HFF-Myc (cell line): ENCODE measurements at places on chromosomes 6 and 20.

- no peak for DNase-seq
Observed at GRCh38 chr20:40922865-40923264, 105.8 kb upstream of the TOP1 start.

- DNase-seq: no peak
Observed at GRCh38 chr20:44309763-44310663, 989 bp downstream of the FITM2 start.

DNA sequence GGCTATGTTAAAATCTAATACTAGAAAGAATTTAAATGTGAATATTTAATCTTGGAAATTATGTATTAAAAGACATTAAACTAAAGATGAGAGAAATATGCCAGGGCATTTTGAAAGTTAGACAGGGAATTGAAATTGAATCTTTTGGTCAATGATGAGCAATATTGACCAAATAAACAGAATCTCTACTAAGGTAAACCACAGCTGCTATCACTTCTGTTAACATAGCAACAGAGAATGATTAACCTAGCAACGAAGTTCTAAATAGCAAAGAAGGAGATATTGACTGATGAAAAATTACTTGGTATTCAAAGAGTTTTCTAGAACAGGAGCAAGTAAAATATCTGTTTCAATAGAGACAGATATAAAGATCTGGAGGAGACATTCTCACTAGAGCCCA lies 45.2 kb upstream of the RSPO3 start:
- DNase-seq: no peak

GRCh38 chr6:157323255-157323965 lies at the start of gene TMEM242:
Gene TMEM242 (minus strand): TSS chr6:157323519. CDS start chr6:157323499, 20 bp downstream.
- peak; percentile 79 for DNase-seq

DNA sequence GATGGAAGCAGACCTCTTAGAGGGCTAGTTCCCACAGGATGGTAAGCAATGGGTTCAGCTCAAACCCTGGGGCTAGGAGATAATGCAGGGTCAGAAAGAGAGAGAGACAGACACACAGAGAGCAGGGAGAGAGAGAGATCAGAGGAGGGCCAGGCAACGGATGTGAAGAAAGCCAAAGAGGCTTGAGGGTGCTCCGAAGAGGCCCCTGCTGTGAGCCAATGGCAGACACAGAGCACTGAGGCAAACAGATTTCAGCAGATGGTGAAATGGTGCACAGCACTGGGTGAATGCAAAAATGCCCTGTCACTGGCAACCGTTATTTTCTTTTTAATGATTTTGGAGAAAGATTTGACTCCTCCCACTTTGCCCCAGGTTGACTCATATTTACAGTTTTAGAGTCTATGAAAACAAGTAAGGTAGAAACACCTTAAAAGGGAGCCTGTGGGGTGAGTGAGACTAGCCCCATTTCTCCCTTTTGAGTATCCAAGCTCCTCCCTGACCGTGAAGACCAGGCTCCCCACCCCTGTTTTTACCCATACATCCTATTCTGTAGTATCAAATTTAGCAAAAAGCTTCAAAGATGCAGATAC lies 840 bp downstream of the DEFB132 start:
- no peak for DNase-seq

DNA sequence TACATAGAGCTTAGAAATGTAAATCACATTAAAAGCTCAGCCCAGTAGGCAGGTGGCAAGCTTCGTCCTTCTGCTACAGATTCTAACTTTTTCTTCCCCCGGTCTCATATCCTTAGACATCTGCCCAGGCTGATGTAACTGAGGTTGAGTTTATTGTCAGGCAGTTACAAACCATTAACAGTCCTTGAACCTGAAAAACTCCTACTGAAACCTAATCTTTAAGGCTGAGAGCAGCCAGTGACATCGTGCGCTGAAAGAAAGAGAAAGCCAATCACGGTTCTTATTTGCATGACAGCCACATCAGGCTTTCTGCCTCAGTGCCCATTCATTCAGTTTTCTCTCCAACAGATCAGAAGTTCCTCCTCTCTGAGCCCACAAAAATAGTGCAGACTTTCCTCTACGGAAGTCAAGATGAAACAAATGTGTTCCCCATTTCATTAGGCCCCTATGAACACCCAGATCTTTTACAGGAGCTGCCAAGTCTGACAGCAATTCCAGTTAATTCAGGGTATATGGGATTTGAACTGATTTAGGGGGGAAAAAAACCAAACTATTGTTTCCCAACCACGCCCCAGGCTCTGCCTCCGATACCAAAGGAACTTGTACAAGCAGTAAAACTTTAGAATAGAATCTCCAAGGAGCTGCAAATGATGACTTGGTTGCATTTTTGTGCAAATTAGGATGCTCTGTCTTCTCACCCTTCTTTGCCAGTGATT lies at the start of gene NHSL1:
Gene NHSL1, minus strand, starts transcription at position 192 of the 716 bp plus-strand sequence. CDS start 204 bp downstream, outside the sequence.
- no peak for DNase-seq

- DNase-seq: no peak
Observed at GRCh38 chr6:24323632-24324337, 34.1 kb downstream of the DCDC2 start.

GRCh38 chr20:47694021-47694818 lies 91.1 kb downstream of the SULF2 start:
- DNase-seq: no peak

- no peak for DNase-seq
Observed at GRCh38 chr6:72677740-72678139, 55.9 kb downstream of the KCNQ5 start.

- no peak for DNase-seq
Observed at GRCh38 chr6:73951183-73951582, 255.2 kb downstream of the CD109 start.

GRCh38 chr6:121356575-121356974 lies 22.3 kb upstream of the TBC1D32 start:
- no peak for DNase-seq

DNA sequence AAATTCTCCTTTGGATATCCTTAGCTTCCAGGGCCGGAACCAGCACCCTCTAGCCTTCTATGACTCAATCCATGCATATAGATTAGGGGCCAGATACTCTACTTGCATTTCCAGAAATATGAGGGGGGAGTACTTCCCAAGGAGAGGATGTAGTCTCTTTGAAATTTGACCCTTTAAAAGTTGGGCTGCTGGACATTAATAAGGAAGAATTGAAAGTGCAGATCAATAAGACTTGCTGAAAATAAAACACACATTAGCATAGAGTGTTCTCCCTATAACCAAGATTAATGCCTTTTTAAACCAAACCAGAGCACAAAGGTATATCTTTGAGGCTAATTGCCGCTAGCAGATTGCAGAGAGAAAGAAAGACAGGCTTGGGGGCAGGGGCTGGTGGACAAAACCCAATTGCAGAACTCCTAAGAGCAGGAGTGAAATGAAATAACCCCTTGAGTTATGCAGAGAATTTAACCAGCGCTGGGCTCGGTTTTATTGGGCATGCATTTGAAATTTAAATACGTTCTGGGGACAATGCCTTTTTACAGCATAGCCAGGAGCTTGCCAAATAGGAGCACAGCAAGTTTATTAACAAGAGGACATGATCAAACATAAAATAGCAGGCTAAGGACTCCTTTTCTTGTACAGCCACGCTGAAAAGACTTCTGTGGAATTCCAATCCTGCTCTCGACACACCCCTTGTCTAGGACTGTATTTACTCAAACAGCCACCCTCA lies 108.2 kb upstream of the SALL4 start:
- DNase-seq: no peak

- no peak for DNase-seq
Observed at GRCh38 chr6:90730151-90730673, 143.3 kb upstream of the MAP3K7 start.

DNA sequence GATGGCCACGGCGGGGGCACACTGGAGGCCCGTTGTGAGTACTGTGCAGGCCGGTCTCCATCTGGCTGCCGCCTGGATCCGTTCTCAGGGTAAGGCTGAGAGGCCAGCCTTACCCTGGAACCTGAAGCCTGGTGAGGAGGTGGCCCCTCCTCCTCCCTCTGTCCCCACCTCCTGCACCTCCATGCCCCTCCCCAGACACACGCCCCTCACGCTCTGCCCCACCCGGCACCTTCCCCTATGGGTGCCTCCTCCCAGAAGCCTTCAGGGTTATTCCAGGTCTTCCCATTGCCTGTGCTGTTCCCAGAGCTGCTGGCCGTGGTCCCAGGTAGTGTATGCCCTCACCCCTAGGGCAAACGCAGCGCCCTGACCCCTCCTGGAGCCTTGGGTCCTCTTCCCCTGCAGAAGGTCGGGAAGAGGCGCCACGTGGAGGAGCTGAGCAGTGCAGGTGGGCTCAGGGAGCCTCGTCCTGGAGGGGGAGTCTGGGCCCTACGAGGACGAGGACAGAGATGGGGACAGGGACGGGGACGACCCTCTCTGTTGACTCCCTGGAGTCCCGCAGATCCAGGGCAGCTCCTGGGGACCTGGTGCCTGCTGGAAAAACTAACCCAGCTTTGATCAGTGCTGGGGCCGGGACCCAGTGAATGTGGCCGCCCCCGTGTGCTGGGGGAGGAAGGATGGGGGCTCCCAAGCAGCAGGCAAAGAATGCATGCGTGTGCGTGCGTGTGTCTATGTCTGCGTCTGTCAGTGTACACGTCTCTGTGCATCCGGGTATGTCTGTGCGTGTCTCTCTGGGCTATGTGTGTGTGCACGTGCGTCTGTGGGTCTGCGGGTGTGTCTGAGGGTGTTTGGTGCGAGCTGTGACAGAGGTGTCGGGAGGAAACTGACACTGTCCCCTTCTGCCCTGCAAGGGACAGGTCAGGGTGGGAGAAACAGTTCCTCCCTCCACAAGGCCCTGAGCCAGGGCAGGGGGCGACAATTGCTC lies 8.2 kb upstream of the HRH3 start:
- no peak for DNase-seq

- DNase-seq: no peak
Observed at GRCh38 chr20:35059110-35059509, 33.5 kb downstream of the TRPC4AP start.

DNA sequence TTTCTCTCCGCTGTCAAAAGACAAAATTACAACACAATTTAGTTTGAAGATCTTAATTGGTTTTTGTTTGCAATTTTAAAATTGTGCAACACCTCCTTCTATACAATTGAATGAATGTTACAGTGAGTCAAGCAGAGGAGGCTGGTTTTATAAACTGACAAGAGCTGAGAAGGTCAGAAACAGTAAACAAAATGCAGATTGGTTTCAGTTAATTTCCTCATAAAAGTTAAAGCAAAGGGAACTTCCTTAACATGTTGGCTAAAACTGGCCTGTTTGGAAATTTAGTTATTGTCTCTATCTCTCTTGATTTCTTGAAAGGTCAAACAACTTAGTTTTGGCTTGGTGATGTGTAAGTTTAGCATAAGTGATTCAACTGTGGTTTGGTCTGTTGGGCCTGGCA lies 22.2 kb downstream of the KHDC1L start:
- DNase-seq: no peak

- DNase-seq: no peak
Observed at GRCh38 chr20:24605937-24606455, 136.6 kb downstream of the SYNDIG1 start.

GRCh38 chr6:3661390-3661789 lies 90.1 kb downstream of the PXDC1 start:
- no peak for DNase-seq

DNA sequence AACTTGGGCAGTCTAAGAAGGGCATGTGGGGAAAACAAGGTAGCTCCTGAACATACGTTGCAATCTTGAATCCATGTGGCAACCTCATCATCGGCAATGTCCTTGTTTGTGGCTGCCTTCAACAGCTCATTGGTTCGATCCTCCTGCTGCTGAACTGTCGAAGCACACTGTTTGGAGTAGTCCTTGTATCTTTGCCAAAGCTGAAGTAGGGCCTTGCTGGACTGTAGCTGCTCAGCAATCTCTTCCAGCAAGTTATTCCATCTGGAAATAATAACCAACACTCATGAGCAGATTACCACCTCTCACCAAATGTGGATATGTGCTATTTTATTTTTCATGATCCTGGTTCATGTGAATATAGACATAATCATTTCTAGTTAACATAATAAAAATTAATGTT lies 413.3 kb downstream of the ESR1 start:
- DNase-seq: peak; percentile 86

- DNase-seq: peak; percentile 41
Observed at GRCh38 chr20:6519556-6519955, 247.9 kb upstream of the BMP2 start.

DNA sequence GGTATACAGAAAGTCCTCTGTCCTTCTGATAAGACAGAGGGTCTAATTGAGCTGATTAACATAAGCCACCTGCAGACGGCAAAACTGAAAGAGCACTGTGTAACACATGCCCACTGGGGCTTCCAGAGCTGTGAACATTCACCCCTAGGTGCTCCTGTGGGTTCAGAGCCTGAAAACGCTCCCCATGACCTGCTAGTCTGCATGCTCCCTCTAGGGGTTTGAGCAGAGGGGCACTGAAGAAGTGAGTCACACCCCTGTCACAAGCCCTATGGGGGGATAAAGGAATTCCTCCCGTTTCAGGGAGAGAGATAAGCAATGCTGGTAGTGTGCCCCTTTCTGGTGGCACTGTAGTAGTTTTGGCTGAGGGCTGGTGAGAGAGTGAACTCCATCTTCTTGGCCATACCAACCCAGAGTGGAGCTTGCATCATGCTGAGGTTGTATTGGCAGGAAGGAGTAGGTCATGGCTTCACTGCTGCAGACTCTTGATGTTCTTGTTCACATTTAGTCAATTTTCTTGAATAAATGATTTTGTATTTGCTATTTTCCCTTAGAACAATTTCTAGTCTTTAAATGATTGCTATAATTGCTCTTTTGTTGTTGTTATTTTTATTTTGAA lies 637.5 kb upstream of the MAN1A1 start:
- DNase-seq: no peak

DNA sequence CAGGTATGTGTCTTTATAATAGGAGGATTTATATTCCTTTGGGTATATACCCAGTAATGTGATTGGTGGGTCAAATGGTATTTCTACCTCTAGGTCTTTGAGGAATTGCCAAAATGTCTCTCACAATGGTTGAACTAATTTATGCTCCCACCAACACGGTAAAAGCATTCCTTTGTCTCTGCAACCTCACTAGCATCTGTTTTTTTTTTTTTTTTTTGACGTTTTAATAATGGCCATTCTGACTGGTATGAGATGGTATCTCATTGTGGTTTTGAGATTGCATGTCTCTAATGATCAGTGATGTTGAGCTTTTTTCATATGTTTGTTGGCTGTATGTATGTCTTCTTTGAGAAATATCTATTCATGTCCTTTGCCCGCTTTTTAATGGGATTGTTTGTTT lies 144.9 kb upstream of the RGS17 start:
- no peak for DNase-seq

- no peak for DNase-seq
Observed at GRCh38 chr20:14717134-14717999, 380.0 kb upstream of the FLRT3 start.

DNA sequence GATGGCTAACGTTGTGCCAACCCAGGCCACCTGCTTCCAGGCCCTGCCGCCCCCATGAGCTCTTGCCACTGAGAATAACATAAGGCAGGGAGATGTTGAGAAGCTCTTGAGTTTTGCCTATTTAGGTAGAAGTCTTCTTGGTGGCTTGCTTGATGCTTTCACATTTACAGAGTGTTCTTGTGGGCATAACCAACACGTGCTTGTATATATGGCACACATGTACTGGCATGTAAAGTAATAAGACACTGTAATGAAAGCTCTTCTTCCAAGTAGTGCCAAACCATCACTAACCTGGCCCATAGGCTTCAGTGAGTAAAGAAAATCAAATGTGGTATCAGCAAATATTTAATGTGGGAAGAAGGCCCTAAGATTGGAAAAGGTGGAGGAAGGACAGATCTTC lies 146.9 kb upstream of the CITED2 start:
- DNase-seq: no peak
